Activated CD8-positive, alpha-beta T cell treated with anti-CD3 and anti-CD28 coated beads, Interleukin-2, amount 10 ng/mL, durations not matched to agents 7 days and 5 days (primary cell): ENCODE measurements at places on chromosomes 16 and 17. TPM values are rescaled to one million over a fixed set of nuclear protein-coding genes. Genes with fewer than 3 reads are reported as not detected.

- no peak for DNase-seq
- H3K27ac ChIP-seq: no peak overlapping the region
- H3K36me3 ChIP-seq: no peaks in the 10 kb centered on the region
Observed at GRCh38 chr17:55265311-55266021, 706 bp downstream of the HLF start.

- H3K27me3 ChIP-seq: no peaks in the 10 kb centered on the region
- H3K4me3 ChIP-seq: no peak overlapping the region
- no peaks in the 10 kb centered on the region for H3K36me3 ChIP-seq
Observed at GRCh38 chr17:72931635-72932034, 160.9 kb downstream of the SLC39A11 start.

The SLC25A11 gene
- total RNA-seq: 78.5 TPM

GRCh38 chr17:66348584-66349165 is 46.3 kb downstream of the PRKCA start:
- H3K4me1 ChIP-seq: peaks cover 61% of the 10 kb centered on the region
- no peak overlapping the region for H3K4me3 ChIP-seq
- H3K36me3 ChIP-seq: peaks cover 17% of the 10 kb centered on the region
- no peak for DNase-seq

DNA sequence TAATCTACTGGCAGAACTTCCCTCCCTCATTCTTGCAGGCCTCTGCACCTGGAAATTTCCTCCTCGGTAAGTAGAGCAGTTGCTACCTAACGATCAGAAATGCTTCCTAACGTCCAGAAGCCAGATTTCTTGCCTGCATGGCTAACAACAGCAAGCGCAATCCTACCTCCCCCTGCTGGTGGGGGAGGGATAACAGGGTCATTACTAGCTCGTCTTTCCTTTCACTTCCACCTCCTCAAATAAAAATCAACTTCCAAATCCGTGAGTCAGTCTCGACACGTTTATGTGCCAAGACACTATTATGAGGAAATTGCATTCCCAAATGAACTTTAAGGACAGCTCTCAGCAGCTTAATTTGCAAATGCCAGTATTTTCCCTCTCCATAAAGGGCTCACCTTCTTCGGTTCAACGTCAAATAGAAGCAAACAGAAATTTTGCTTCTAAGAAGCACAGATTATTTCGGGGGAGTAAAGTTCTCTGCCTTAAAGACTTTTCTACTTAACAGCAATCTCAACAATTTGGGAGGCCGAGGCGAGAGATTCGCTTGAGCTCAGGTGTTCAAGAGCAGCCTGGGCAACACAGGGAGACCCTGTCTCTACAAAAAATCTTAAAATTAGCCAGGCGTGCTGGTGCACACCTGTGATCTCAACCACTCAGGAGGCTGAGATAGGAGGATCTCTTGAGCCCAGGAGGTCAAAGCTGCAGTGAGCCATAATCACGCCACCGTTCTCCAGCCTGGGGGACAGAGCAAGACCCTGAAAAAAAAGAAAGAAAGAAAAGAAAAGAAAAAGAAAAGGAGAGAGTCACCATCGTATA is 188.6 kb upstream of the PSMD7 start:
- no peaks in the 10 kb centered on the region for H3K36me3 ChIP-seq
- H3K27me3 ChIP-seq: no peaks in the 10 kb centered on the region
- H3K27ac ChIP-seq: no peak overlapping the region
- H3K4me3 ChIP-seq: peak overlapping the region; percentile 48

GRCh38 chr16:66881014-66881417 is 701 bp downstream of the PDP2 start:
- DNase-seq: peak; percentile 42
- H3K27me3 ChIP-seq: no peaks in the 10 kb centered on the region
- H3K27ac ChIP-seq: no peak overlapping the region
- peak overlapping the region; percentile 100 for H3K4me3 ChIP-seq
- peaks cover 18% of the 10 kb centered on the region for H3K36me3 ChIP-seq
- peaks cover 66% of the 10 kb centered on the region for H3K4me1 ChIP-seq

The NPIPB6 gene
- 1.8 TPM for total RNA-seq

DNA sequence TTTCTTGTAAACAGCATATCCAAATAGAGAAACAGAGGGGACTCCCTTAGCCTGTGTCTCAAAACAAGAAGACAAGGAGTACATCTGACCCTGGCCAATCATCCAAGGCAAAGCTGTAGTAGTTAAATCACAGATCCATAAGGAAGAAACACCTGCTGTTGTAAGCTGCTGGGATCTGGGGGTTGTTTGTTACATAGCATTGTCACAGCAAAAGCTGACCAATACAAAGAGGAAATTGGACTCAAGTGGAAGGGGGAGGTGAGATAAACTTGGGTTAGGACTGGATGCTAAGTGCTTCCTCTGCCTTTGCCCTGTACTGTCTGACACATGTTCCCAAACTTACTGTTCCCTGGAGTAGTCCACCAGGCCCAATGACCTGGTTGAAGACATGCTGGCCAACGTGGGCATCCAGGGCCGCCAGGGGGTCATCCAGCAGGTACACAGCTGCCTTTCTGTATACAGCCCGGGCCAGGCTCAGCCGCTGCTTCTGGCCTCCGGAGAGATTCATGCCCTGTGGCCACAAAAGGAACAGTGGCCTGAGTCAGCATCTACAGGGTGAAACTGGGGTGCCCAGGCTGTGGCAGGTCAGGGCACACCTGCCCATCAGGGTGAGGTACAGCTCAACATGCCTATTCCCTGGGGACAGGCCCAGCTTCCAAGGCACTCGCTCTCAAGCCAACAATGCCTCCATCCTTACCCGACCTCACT is 44.7 kb downstream of the ABCC6 start:
- DNase-seq: no peak
- H3K4me1 ChIP-seq: no peaks in the 10 kb centered on the region
- H3K36me3 ChIP-seq: no peaks in the 10 kb centered on the region
- H3K27ac ChIP-seq: no peak overlapping the region

The ZG16 gene
- total RNA-seq: not detected

DNA sequence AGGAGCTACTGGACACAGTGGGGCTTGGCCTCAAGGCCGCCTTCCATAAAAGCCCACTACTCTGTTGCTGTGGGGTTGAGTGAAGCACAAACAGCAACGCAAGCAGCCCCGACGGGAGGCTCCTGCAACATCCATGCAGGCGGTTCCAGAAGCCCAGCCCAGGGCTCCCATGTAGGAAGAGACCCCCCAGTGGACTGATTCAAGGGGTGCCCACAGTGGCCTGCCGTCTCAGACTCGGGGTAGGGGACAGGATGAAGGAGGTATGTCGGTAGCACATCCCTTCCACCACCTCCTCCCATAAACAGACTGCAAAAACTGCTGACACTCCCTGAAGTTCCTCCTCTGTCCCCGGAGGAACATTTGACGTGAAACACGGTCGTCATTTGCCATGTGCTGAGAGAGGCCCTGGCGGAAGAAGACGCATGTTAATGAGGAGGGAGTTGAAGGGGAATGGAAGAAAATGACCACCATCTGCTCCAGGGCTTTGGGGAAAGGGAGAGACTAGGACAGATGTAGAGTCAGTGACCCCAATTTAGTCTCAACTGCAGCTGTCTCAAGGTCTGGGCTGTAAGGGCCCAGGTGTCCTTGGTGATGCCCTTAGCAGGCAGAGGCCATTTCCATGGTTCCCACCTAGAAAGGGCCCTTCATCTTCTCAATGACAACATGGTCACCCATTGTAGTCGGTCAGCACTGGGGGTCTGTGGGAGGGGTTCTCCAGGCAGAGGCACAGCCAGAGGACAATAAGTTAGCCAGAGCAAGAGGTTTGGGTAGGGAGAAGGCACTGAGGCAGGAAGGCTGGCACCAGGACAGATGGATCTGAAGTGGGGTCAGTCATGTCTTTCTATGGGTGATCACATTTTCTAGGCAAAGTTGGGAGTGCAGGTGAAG is 200.6 kb downstream of the CPPED1 start:
- no peak for DNase-seq
- H3K27ac ChIP-seq: no peak overlapping the region
- H3K4me1 ChIP-seq: no peaks in the 10 kb centered on the region
- peaks cover 4% of the 10 kb centered on the region for H3K27me3 ChIP-seq
- no peaks in the 10 kb centered on the region for H3K36me3 ChIP-seq
- no peak overlapping the region for H3K4me3 ChIP-seq

The PIRT gene
- total RNA-seq: not detected

The KIF2B gene
- total RNA-seq: not detected

DNA sequence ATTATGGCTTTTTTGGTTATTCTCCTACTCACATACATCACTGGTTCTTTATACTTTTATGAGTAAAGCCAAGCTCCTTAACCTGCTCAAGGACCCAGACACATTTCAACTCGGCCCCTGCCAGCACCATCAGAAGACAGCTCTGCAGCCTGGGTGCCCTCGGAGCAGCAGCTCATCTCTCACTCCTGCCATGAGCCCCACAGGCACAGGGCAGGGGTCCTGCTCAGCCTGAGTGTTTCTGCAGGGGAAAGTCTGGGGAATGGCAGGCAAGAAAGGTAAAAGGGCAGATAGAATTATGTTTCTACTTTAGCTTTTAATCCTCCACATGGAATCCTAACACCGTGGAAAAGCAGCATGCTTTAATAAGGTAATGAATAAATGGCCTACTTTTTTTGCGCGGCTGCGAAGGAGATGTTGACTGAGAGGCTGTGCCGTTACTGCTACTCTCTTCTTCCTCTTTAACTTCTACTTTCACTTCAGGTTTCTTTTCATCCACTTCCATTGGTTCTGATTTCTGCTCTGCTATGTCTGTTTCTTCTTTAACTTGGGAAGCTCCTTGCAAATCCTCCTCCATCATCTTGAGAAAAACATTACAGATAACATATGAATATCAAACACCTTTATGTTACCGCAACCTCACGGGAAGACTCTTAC is 50.1 kb upstream of the TRAP1 start:
- no peak overlapping the region for H3K27ac ChIP-seq
- H3K4me3 ChIP-seq: no peak overlapping the region
- peaks cover 51% of the 10 kb centered on the region for H3K36me3 ChIP-seq
- H3K4me1 ChIP-seq: peaks cover 11% of the 10 kb centered on the region
- no peaks in the 10 kb centered on the region for H3K27me3 ChIP-seq

The CD68 gene
- total RNA-seq: 9.4 TPM

The KLHL10 gene
- total RNA-seq: not detected

The YBX2 gene
- 0.66 TPM for total RNA-seq

DNA sequence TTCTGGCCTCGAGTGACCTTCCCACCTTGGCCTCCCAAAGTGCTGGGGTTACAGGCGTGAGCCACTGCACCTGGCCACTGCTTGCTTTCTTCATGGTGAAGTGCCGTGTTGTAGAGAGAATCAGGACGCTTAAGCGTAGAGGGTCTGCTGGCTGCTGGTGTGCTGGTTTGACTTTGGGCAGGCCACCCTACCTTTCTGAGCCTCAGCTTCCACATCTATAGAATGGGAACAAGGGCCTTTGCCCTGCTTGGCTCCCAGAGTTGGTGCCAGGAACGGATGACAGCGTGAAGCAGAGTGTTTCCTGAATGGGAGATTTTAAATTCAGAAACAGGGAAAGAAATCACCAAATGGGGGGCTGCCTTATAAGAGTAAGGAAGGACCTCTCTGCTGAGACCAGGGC is 60.9 kb downstream of the NKD1 start:
- H3K27ac ChIP-seq: no peak overlapping the region
- H3K27me3 ChIP-seq: no peaks in the 10 kb centered on the region
- H3K36me3 ChIP-seq: no peaks in the 10 kb centered on the region
- no peak overlapping the region for H3K4me3 ChIP-seq

DNA sequence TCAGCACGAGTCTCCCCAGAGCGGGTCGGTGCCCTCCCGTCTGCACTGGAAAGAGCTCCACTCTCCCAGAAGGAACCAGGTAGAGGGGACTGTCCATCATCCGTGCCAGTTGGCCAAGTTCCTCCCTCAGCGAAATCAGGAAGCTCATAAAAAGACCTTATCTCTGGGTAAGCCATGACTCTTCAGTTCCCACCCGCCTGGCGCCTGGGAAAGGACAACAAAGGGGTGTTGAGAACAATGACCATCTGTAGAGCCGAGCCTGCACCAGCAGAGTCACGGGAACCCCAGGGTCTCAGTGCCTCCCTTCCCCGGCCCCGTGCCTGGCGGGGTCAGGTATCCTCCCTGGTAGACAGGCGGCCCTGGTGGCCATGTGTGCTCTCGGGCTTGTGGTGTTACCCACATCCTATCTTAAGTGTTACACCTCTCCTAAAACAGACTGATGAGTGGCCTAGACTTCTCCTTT is 190.7 kb downstream of the AXIN2 start:
- H3K4me3 ChIP-seq: no peak overlapping the region
- H3K27me3 ChIP-seq: peaks cover 17% of the 10 kb centered on the region
- peak; percentile 55 for DNase-seq
- no peak overlapping the region for H3K27ac ChIP-seq
- H3K36me3 ChIP-seq: no peaks in the 10 kb centered on the region
